EL (cell line): ENCODE measurements at places on chromosomes 12 and 14.

GRCh38 chr12:22046090-22046967, at the start of gene CMAS:
TSS of gene CMAS (plus strand) at chr12:22046218. CDS start at chr12:22046304, 86 bp downstream.
- DNase-seq, result peak; percentile 80

- no peak for DNase-seq
Observed at GRCh38 chr12:66080791-66081190, 49.8 kb downstream of the LLPH start.

GRCh38 chr12:60191676-60192359, 596.0 kb downstream of the SLC16A7 start:
- peak; percentile 72 for DNase-seq

GRCh38 chr14:35532783-35533356, 1.1 kb upstream of the INSM2 start:
- DNase-seq, result no peak

DNA sequence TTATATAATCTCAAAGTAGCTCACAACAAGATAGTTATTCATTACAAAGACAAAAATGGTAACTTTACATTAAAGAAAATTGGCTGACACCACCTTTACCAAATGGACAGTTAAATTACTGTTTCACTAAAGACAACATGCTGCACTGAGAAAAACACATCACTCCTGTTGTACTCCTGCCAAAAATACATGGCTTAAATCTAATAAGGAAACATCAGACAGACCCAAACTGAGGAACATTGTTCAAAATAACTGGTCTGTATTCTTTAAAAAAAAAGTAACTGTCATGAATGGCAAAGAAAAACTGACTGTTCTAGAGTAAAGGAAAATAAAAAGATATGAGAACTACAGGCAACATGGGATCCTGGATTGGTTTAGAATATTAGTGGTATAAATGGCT, 151.3 kb upstream of the DCN start:
- DNase-seq, result no peak

DNA sequence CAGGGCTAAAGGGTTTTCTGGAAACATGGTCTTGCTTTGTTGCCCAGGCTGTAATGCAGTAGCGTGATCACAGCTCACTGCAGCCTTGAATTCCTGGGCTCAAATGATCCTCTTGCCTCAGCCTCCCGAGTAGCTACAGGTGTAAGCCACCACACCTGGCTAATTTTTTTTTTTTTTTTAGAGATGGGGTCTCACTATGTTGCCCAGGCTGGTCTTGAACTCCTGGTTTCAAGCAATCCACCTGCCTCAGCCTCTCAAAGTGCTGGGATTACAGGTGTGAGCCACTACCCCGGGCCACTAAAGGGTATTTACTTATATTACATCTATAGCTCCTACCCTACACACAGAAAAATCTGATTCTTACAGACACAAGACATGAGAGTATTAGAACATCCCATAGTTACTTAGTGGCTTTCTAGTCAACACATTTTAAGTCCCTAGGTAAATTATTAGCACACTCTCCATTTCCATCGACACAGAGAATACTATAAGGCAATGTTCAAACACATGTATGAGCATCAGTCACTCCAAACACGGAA, 6.2 kb upstream of the DCAF11 start:
- no peak for DNase-seq

DNA sequence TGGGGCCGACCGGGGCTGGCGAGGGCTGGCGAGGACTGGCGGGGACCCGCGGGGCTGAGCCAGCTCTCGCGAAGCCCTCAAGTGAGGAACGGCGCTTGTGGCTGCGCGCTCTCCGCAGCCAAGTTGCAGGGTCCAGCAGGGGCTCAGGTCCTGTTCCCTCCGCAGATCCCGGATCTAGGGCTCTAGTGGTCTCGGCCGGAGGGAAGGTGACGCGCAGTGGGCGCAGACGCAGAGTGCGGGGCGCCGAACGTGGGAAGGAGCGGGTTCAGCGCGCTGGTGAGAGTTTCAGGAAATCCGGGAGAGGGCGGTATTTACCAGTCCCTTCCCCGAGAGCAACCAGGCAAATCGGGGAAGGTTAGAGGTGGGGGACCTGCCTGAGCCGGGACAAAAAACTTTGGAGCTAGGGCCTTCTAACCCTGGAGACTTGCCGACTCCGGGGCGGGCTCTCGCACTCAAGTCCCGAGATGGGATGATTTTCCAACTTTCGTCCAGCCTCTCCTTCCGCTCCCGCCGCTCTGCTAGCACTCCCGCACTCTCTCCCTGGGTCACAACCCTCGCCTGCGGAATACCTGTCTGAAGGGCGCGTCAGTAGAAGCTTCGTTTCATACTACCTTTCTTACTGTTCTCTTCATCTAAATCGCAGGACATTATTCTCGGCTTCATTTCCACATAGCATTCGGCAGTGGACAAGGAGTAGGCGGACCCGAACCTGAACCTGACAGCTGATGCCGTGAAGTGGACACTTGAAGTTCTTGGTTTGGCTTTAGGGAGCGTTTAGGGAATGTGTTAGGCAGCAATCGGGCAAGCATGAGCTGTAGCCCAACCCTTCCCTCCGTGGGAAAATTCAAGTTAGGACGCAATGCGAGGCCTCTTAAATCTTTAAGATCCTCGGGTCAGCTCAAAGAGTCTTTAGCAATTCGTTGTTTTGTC, 13.6 kb upstream of the PAX9 start:
- DNase-seq, result peak; percentile 34

- no peak for DNase-seq
Observed at GRCh38 chr12:1857821-1858220, 37.5 kb downstream of the LRTM2 start.

- DNase-seq, result peak; percentile 62
Observed at GRCh38 chr12:51118706-51119105, 35.3 kb upstream of the CSRNP2 start.

DNA sequence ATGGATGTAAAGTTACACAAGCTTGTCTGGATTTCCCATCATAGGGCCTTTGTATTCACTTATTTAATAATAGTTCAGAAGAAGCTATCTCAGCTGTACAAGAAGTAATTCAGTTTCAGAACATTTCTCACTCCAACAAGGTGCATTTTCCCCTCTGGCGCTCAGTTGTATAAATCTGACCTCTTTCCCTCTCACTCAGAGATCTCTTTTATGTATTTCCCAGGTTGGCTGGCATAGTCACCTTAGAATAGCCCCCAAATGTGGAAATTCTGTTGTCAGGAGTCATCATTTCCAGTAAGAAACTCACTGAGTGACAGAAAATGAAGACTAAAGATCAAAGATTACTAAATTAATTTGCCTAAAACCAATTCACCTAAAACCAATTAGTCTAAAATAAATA, 11.2 kb downstream of the AJUBA start:
- DNase-seq, result no peak

DNA sequence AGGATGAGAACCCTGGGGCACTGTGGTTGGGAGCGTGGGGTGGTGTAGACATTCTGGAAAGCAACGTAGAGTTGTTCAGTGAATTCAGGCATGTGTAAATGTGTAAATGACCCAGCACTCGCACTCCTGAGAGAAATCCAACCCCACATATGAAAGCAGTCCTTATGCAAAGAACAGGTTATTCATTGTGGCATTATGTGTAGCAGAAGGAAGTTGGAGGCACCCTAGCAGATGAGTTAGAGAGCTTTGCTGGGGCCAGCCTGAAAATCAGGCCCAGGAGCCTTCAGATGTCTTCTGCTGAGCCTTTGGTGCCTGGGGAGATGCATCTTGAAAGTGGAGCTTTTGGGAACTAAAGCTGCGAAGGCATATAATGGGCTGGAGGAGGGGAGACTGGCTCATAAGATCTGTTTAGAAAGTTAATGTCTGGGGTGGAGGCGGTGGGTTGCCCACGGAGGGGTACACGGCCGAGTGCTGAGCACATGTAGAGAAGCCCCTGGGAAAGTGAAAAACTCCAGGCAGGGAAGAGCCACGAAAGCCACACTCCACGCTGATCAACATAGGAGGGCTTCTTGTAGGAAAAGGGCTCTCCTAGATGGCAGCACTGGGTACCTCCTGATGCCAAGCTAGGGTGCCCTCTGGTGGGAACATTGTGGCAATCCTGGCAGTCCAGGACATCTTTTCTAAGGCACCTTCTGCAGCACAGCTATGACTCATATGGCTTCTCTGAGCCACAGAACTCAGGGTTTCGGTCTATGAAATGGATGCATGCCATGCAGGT, 6.0 kb upstream of the KRT83 start:
- peak; percentile 94 for DNase-seq

GRCh38 chr12:50928392-50928791, 24.0 kb upstream of the HIGD1C start:
- DNase-seq, result no peak

GRCh38 chr14:99250636-99251208, 21.3 kb downstream of the BCL11B start:
- no peak for DNase-seq

- no peak for DNase-seq
Observed at GRCh38 chr12:79997096-79997791, 62.3 kb upstream of the PPP1R12A start.

DNA sequence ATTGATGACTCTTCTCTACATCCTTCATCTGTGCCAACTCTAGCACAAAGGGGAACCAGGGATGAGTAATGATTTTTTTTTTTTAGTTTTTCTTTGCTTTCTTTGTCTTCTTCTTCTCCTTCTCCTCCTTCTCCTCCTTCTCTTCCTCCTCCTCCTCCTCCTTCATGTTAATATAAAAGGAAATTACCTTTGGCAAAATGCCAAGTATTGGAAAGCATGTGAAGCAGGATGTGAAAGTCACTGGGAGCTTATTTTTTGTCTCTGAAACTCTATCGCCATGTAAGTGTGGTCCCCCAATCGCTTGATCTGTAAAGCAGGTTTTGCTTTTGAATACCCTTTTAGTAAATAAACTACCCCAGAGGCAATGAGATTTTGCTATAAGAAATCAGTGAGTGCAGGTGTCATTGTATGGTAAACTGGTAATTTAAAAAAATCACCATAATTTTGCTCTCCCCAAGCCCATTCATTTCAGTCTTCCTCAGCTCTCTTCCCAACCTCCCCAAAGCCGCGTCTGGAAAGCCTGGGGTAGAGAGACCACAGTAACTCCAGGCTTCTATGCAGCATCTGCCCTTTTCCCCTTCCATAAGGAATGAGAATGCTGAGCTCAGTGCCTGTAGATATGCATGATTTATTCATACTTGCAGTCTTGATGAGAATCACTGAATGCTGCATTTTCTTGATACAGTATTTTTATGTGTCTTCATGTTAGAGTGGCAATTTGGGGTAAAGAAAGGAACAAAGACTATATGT, 388.7 kb downstream of the TMEM117 start:
- DNase-seq, result no peak

- peak; percentile 8 for DNase-seq
Observed at GRCh38 chr14:37034410-37035285, 137.8 kb downstream of the SLC25A21 start.
